ENCODE measurements at places on chromosomes 1 and 21.

DNA sequence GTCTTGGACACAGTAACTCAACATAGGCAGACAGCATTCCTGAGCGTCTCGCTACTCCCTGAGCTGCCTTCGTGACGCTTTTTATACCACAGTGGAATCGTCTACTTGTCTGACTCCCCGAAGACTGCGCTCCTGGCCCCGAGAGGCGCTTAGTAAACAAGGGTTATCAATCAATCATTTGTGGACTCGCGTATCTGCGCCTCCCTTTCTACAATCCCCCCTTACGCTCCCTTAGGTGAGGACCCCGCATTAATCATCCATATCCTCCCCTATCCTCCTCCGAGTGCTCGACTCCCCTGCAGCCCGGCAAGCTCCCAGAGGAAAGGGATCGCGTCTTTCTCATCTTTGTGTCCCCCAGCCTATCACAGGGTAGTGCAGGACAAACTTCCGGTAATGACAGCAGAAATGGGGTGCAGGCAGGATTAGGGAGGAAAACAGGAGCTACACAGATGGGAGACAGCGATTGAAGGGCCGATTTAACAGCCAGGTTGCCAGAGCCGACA lies 522 bp downstream of the TMEM59 start:
- peak; percentile 63 for DNase-seq

GRCh38 chr1:218353656-218354055 lies 8.5 kb downstream of the TGFB2 start:
- peak; percentile 36 for DNase-seq

DNA sequence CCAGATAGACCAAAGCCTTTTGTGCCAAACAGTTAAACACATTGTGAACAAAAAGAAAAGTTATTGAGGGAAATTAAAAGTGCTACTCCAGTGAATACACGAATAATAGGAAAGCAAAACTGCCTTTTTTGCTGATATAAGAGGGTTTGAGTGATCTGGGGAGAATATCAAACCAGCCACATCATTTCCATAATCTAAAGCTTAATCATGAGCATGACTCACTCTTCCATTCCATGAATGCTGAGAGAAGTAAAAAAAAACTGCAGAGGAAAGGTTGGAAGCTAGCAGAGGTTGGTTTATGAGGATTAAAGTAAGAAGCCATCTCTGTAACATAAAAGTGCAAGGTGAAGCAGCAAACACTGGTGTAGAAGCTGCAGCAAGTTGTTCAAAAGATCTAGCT lies 350.6 kb upstream of the NCAM2 start:
- DNase-seq: no peak

DNA sequence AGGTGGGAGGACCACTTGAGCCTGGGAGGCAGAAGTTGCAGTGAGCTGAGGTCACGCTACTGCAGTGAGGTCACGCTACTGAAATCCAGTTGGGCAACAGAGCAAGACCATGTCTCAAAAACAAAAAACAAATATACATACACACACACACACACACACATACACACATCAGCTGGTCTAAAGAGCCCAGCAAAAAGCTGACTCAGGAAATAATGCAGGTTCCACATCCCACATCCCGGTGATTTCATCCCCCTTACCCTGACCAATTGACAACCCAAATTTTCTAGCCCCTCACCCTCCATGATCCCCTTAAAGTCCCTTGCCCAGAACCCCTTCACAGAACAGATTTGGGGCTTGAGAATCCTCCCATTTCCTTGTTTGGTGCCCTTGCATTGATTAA lies 11.9 kb upstream of the CFHR4 start:
- DNase-seq: no peak

DNA sequence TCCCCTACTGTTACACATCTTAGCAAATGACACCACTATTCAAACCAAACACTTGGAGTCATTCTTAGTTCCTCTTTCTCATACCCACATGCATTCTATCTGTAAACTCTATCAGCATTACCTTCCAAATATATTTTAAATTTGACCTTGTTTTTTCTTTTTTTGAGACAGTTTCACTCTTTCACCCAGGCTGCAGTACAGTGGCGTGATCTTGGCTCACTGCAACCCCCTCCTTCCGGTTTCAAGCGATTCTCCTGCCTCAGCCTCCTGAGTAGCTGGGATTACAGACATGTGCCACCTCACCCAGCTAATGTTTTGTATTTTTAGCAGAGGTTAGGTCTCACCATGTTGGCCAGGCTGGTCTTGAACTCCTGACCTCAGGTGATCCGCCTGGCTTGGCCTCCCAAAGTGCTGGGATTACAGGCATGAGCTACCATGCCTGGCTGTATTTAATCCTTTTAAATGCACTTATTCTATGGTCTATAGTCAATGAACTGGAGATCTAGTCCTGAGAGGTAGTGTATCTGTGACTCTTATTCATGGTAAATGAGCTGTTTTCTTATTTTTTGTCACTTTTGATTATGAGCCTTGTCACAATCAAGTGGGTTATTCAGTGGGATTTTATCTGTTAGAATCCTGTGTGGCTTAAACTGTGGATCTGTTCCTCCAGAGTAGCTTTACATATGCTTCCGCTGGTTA lies 73.1 kb downstream of the GATAD2B start:
- no peak for DNase-seq

GRCh38 chr1:211411639-211412038 lies 80.3 kb downstream of the RD3 start:
- no peak for DNase-seq

GRCh38 chr1:152034324-152034653 lies 2.5 kb downstream of the S100A11 start:
- no peak for DNase-seq

DNA sequence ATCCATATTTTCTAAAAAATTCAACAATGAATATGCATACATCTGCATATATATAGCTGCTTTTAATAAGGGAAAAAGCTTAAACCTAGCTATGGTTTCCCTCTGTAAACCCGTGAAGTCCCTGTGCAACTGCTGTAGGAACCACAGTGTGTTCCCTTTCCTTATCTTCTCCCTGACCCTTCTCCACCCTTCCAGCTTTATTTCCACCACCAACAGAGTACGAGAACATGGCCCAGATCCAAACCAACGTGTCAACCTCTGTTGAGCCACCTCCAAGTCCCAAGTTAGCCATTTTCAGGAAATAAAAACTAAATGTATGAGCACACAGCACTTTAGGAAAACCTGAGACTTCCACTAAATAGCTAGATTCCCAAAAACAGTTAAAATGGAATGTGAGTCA lies 20.3 kb downstream of the SUSD4 start:
- DNase-seq: no peak

DNA sequence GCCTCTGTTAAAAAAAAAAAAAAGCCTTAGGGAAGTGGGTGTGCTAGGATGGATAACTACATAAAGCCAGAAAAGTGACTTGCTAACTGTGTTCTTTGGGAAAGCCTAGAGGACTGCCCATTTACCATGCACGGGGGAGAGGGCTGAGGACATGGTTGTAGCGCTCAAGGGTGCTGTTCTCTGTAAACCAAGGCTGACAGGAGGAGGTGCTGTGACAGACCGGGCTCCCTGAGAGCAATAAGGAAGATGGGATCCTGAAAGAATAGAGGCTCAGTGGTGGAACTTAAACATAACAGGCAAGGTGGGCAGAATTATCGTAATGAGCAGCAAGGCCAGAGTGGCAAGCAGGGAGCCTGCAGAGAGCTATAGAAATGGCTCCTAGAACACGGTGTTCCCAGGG lies 98.5 kb upstream of the DISP3 start:
- DNase-seq: no peak

DNA sequence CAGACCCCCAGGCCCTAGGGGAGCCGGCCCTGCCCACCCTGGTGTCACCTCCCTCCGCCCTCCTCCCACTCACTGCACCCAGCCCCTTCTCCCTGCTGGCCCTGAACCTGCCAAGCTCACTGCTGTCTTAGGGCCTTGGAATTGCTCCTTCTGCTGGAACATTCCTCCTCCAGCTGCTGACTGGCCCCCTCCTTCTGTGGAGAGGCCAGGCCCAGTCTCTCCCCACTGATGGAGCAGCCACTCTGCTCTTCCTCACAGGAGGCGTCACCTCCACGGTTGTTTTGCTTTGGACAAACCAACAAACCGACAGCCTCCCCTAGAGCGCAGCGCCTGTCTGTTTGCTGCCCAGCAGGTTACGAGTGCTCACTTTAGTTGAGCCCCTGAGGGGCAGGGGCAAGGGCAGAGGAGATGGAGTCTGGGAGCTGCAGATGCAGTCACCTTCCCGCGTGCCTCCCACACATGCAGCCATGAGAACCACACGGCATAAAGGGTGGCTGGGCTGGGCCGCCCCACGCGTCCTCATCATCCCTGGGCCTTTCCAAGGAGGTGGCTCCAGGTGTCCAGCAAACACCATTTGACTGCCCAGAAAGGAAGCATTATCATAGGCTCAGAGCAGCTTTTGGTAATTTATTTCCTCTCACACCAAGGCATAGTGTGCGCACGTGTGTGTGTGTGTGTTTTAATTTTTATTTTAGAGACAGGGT lies 9.4 kb downstream of the OXCT2 start:
- DNase-seq: no peak

GRCh38 chr1:20640183-20640597 lies 6.9 kb downstream of the PINK1 start:
- DNase-seq: peak; percentile 61

DNA sequence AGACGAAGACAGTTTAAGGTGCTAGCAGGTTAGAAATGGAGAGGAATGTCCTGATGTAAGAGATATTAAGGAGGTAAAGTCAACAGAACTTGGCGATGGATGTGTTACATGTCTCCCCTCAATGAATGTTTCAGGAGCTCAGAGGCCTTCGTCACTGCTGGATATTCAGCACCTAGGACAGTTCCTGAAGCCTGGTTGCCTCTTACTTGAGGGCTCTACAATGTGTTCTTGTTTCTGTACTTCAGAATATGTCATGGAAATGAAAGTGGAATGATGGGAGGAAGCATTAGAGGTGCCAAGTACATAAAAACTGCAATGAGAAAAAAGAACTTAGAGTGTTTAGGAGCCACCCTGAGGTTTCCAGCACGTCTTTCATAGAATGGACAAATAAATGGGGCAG lies 17.7 kb downstream of the TNR start:
- DNase-seq: peak; percentile 16

GRCh38 chr1:21369905-21370304 lies 70.0 kb upstream of the NBPF3 start:
- DNase-seq: no peak

DNA sequence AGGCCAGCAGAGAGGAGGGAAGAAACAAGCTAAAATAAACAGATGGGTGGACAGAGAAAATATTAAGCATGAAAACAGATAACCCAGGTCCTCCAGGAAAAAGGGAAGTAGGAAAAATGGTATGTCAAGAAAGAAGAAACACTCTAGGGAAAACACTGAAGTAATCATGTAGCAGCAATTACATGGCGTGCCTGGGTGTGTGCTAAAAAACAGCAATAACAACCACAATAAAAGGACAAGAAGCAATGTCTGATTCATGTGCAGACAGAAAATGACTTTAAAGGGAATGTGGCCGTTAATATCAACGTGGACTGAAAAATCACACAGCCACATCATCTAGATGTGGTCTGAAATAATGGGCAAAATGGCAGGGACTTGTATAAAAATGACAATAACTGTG lies 369.7 kb downstream of the PTBP2 start:
- no peak for DNase-seq

- DNase-seq: no peak
These were observed 9.6 kb upstream of the LRP8 start for GRCh38 chr1:53337499-53337898.

- DNase-seq: no peak
These were observed 67.5 kb upstream of the ACOT11 start for GRCh38 chr1:54480525-54480848.

DNA sequence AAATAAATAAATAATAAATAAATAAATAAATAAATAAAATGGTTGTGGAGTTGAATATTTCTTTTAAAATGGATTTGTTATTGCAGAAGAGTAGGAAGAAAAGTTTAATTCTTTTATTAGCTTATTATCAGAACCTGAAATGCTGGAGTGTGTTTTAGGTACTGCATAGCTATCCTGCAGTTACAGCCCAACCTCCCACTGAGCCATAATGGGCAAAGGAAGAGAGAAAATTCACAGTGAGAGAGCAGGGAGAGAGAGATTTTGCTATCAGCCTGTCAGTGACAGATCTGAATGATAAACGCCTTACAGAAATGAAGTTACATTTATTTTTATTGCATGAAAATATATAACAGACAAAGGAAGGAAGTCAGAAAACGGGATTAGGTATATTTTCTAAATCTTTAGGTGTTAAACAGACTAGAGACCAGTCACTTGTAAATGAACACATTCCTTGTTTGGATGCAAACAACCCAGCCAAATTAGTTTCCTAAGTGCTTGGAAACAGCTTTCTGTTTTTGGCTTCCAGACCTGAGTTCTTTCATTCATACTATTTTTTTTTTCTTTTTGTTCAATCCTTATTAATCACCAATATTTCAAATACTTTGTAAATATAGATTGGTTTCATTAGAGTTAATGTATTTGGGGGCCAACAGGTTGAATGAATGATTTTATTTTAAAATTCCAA lies 425.3 kb downstream of the USP25 start:
- no peak for DNase-seq

- DNase-seq: no peak
These were observed 8.9 kb downstream of the CITED4 start for GRCh38 chr1:40853113-40853884.

DNA sequence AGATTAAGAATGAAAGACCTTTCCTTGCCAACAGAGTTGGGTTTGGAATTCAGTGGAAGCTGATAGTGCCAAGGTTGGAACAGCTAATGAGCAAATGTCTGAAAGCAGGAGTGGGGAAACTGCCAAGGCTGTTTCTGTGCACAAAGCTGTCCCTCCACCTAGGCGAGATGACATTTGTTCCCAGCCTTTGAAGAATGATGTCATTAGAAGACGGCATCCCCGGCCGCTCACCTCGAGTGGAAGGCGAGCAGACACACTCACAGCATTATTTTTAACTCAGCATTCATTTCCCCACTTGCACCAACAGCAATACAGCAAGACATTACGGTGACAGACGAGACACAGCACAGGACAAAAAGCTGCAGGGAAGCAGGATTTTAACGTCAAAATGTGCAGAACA lies 463.9 kb downstream of the PCP4 start:
- DNase-seq: no peak

DNA sequence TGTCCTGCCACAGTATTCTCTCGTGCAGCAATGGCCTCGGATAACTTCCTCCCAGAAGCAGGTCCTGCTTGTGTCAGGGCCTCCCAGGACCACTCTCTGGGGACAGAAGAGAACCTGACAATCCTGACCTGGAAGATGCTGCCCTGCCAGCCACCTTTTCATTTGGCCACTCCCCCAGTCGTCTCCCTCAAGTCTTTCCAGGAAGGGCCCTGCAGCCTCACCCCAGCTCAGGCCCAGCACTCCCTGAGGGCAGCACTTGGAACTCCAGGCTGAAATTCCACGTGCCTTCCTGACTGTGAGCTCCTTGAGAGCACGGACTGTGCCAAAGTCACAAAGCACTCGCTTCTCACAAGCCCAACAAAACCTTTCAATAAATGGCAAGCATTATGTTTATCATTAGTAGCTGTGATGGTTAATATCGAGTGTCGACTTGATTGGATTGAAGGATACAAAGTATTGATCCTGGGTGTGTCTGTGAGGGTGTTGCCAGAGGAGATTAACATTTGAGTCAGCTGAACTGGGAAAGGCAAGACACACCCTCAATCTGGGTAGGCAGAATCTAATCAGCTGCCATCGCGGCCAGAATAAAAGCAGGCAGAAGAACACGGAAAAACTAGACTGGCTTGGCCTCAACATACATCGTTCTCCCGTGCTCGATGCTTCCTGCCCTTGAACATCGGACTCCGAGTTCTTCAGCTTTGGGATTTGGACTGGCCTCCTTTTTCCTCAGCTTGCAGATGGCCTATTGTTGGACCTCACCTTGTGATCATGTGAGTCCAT lies 2.3 kb upstream of the CLEC20A start:
- no peak for DNase-seq

- no peak for DNase-seq
These were observed 31.2 kb upstream of the GPR153 start for GRCh38 chr1:6292102-6292501.

Data from EL (cell line).